ENCODE measurements at places on chromosomes 12 and 14. TPM values are rescaled to one million over a fixed set of nuclear protein-coding genes. Genes with fewer than 3 reads are reported as not detected.

DNA sequence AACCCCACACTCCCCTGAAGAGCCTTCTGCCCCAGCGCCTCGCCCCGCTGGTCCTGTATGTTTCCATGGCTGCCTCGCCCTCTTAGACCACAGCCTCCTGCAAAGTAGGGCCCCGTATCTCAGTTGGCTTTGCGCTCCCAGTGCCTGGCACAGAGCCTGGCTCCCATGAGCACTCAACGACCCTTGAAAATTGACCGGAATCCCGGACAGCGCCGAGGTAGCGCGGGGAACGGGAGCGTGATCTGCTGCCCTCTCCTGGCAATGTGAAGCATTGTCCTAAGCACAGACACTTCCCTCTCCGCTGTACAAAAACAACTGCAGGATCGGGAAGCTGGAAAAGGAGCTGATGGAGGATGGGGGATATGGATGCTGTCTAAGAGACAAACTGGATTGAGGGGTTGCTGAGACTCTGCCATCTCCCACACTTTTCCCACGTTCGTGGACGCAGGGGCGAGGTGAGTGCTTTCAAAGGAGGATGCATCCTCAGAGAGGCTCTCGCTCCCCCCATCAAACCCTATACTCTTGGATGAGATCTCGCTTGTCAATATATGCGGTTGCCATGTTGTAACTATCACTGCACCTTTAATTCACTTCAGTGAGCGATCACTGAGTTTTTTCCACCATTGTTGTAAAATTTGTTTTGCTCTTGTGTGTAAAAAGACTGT lies 10.7 kb upstream of the FKBP4 start:
- peak; percentile 81 for DNase-seq

UNC79 gene
- total RNA-seq, result 43.7 TPM

SIX6 gene
- not detected for total RNA-seq

PRR4 gene
- total RNA-seq, result 18.0 TPM

DNA sequence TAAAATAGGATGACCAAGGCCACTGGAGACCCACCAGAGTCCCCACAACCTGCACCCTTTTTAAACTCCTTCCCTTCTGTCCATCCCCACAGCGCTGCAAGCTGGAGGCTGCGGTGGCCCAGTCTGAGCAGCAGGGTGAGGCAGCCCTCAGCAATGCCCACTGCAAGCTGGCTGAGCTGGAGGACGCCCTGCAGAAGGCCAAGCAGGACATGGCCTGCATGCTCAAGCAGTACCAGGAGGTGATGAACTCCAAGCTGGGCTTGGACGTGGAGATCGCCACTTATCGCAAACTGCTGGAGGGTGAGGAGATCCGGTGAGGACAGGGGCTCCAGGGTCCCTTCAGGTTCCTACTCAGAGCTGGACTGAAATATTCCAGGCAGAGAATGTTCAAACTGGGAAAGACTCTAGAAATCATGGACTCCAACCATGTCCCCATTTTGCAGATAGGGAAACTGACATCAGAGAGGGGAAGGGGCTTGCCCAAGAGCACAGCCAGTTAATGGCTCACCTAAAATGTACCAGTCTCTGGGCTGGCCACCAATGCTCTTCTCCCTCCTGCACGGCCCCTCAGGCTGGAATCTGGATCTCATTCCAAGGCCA lies 17.2 kb downstream of the KRT85 start:
- DNase-seq, result no peak

GRCh38 chr12:104935886-104936285 lies 22.2 kb downstream of the SLC41A2 start:
- DNase-seq, result no peak

- no peak for DNase-seq
These were observed 31.1 kb upstream of the TMX1 start for GRCh38 chr14:51208982-51209381.

RNF212B gene
- total RNA-seq, result not detected

DNA sequence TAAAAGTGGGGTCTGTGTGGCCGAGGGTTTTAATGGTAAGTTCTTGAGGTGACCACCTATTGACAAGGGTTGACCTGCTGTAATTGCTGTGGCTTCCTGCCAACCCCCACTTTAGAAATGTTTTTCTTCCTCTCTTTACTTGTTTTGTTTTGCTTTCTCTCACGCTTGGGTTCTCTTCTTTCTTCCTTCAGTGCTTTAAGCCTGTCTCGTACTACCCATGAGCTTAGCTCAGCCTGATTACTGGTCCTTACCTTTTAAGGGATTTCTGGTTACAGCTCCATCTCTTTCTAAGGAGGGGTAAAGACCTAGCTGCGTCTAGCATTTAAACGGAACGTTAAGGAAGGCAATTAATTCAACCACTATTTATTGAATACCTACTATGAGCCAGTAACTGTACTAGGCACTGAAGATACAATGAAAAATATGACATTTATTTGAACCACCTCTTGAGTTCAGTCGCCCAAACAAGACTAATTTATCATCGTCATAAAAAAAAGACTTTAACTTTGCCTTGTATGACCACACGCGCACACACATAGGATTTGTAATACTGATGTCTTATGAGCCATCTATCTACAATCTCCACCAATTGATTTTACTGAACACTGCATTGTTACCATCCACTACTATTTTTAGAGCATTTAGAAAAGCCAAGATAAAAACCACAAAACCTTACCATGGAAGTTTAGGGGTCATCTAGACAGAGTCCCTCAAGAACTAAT lies 888 bp upstream of the PPP1R12A start:
- DNase-seq, result no peak

- DNase-seq, result no peak
These were observed 1058.4 kb downstream of the LRFN5 start for GRCh38 chr14:42665083-42665482.

PMCH gene
- not detected for total RNA-seq

DNA sequence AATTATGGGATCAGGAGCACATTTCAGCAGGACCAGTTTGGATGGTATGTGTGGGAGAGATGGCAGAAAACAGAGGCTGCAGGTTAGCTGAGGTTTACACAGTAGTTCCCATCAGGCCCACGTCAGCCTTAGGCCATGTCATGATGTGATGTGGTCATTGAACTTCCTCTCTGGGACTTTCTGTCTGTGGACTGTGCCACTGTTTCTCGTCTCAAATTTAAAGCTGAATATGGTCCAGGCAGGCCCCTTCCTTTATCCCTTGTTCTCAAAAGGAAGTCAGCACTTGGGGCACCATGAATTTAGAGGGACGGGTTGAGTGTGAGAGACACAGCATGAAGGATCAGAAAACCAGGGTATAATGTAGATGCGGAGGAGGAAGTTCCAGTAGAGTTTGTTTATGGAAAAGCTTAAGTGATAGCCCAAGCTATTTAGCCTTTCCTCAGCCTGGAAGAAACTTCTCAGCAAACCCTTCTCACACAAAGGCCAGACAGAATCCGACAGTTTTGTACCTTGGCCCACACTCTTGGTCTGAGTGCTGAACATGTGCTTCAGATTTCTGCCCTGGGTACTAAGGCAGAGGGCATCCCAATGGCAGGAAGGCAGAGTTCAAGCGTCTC lies 3.6 kb upstream of the IGFBP6 start:
- DNase-seq, result no peak

GRCh38 chr12:110908377-110909152 lies 11.8 kb downstream of the MYL2 start:
- DNase-seq, result no peak

DNA sequence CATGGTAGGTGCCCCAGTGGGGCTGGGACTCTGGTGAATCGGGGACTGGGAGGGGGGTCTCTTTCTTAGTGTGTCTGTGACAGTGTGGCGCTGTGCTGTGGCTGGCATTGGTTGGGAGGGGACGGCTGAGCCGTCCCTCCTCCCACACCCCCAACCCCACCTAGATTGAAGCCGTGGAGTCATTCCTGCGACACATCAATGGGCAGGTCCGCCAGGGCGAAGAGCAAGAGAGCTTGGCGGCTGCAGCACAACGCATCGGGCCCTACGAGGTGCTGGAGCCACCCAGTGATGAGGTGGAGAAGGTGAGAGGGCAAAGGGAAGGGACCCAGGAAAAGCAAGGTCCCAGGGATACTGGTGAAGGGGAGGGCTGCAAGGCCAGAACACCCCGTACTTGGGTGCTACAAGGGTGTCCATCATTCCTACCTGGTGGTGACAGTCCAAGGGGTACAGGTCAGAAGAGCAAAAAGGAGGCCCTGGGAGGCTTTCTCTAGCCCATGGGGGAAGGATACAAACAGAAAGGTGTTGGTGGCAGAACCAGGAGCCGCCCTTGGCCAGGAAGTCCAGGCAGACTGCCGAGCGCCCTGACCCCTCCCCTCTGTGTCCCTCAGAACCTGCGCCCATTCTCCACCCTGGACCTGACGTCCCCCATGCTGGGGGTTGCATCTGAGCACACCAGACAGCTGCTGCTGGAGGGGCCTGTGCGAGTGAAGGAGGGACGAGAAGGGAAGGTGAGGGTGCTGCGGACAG lies 7.4 kb downstream of the PLEKHG6 start:
- DNase-seq, result no peak

WIF1 gene
- total RNA-seq, result 26.4 TPM

- no peak for DNase-seq
These were observed 34.4 kb downstream of the PROX2 start for GRCh38 chr14:74841230-74842207.

KICS2 gene
- total RNA-seq, result 18.2 TPM

HOXC12 gene
- not detected for total RNA-seq

LRP1 gene
- total RNA-seq, result 205 TPM

DNA sequence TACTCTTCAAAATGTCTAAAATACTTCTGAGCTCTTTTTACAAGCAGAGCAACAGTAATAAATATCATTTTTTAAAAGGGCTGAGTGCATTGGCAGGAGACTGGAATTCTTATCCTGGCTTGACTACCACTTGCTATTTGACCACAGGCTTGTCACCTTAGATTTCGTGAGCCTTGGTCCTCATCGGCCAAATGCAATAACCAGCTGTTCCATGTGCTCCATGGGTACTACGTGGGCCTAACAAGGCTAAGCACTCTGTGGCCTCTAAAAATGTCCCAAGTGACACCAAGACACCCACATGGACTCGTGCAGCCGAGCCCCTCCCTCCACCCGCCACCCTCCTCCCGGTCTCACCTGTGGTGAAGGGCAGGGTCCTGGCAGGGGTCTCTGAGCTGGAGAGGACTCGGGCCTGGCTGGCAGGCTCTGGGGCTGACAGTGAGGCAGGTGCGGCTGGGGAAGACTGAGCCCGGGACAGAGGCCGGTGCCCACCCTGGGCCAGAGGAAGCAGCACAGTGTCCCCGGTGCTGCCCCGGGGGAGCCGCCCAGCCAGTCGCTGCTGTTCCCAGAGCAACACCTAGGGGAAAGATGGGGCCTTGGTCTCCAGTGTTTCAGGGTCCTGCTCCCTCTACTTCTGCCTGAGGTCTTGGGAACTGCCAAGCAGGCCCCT lies 20.1 kb downstream of the SLC48A1 start:
- DNase-seq, result no peak

- no peak for DNase-seq
These were observed 105.8 kb downstream of the PAH start for GRCh38 chr12:102811110-102811737.

DNA sequence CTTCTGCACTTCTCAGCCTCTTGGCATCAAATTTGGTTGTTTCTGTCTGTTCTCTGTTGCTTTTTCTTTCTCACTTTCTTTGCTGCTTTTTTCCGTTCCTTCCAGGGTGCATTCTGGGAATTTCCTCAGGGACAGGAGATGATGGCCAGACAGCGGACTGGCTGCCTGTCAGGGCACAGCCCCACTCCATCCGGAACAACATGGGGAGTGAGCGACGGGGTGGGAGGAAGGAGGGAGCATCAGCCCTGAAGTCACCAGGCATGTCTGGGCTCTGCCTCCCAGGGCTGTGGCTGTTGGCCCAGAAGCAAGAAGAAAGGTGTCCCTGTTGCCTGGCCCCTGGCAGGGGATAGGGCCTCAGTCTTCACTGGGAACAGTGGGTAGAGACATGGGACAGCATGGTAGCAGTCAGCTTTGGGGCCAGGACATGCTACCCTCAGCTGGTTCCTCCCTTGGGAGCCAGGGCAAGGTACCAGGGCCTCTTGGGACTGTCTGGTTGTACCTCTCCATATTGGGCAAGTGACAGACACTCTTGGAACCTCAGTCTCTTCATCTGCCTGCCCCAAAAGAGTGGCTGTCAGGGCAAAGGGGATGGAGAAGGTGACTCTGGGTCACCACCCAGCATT lies 8.6 kb downstream of the PGF start:
- no peak for DNase-seq

DNA sequence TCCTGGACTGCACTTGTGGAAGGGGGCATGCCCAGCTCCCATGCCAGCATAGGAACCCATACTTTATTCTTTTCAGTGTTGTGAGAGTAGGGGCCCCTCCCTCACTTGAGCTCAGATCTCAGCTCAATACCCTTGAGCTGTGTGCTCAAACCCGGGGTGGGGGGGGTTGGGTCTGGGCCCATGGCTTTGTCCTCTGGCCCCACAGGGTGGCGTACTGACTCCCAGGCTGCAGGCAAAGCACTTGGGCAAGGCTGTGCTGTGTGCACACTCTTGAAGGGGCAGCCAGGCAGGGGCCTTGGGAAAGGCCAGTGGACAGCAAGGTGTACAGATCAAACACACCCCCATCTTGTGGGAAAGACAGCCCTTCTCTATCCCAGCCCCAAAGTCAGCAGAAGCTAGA lies 81.8 kb downstream of the WIF1 start:
- no peak for DNase-seq

CATSPERB gene
- 0.86 TPM for total RNA-seq

- no peak for DNase-seq
These were observed 3.1 kb upstream of the RIC8B start for GRCh38 chr12:106771425-106771824.

- DNase-seq, result no peak
These were observed 70.5 kb downstream of the PHLDA1 start for GRCh38 chr12:75960954-75961661.

DNA sequence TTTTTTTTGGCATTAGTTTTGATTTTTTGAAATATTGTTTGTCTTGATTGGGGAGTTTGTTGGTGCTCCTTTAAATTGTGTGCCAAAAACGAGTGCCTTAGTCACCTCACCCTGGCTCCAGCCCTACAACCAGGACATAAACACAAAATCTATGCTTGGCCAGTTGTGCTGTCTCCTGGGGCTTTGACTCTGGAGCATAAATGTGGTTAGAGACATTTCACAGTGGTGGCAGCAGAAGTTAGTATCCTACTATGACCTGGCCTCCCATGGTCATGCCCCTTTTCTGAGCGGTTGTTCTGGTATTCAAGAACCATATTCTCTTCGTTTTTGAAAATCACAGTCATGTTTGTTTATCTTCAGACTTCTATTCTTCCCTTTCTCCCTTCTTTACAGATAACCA lies 70.7 kb upstream of the PSMA6 start:
- no peak for DNase-seq

MUCL1 gene
- total RNA-seq, result not detected

BEST3 gene
- 4.7 TPM for total RNA-seq

- DNase-seq, result peak; percentile 20
These were observed 48.9 kb downstream of the SMOC1 start for GRCh38 chr14:69928111-69928523.

GRCh38 chr12:121107681-121108080 lies 25.0 kb upstream of the P2RX7 start:
- no peak for DNase-seq
